ENCODE measurements at places on chromosomes 4 and X.

- DNase-seq: no peak
Observed at GRCh38 chr4:10577018-10577417, 107.5 kb downstream of the CLNK start.

DNA sequence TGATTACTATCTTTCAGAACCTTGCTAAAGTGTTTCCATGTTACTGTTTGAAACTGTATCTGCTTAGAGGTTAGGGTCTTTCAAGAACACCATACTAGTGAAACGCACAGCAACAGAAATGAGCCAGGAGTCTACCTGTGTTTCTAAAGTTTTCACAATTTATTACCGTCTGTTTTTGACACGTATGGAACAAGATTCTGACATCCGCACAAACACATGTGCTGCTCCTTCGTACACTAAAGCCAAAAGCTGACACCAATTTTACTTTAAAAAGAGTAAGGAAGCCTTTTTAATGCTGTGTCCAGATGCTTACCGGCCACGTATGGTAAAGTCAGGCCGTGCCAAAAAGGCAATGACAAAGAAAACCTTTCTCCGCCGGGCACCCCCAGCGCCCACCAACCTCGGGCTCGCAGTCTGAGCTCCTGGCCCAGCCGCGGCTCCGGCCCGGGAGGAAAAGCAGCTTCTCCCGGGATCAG, 532 bp downstream of the RPS4X start:
- DNase-seq: no peak

- DNase-seq: peak; percentile 24
Observed at GRCh38 chrX:14039344-14039743, 9.7 kb upstream of the GEMIN8 start.

GRCh38 chr4:110411574-110412011, 64.4 kb upstream of the ENPEP start:
- DNase-seq: no peak

All from stimulated activated effector memory CD8-positive, alpha-beta T cell treated with anti-CD3 and anti-CD28 coated beads, Interleukin-12 subunit alpha, Interleukin-12 subunit beta, amount 100 ng/mL, for 72 hours (primary cell).